ENCODE measurements at places on chromosomes 12 and 14.
A peak's percentile ranks its signal among the peaks of the same experiment; 100 is the strongest.

DNA sequence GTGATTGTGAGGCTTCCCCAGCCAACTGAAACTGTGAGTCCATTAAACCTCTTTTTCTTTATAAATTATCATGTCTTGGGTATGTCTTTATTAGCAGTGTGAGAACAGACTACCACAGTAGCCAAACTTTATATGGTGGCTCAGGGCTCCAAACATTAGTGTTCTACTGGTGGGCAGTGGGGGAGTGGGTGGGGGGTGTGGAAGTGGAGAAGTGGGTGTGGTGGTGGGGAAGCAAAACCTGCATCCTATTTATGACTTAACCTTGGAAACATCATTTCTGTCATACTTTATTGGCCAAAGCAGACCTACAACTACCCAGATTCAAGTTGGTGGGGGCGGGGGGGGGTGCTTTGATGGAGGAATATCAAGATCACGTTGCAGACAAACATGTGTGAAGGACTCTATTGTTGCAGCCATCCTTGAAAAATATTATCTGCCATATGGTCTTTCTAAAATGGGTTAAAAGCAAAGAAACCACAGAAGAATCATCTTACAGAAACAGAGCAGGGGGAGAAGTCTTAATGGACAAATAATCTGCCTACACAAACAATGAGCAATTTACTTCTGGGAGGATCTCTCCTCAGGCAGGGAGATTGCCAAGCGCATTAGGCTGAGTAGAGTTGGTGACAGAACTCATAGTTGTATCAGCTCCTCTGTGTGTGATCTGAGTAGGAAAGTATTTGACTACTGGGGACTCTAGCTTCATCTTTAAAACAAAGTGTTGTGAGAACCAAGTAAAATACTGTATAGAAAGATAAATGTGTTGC, 1.4 kb upstream of the PWP1 start:
- no peak for DNase-seq

DNA sequence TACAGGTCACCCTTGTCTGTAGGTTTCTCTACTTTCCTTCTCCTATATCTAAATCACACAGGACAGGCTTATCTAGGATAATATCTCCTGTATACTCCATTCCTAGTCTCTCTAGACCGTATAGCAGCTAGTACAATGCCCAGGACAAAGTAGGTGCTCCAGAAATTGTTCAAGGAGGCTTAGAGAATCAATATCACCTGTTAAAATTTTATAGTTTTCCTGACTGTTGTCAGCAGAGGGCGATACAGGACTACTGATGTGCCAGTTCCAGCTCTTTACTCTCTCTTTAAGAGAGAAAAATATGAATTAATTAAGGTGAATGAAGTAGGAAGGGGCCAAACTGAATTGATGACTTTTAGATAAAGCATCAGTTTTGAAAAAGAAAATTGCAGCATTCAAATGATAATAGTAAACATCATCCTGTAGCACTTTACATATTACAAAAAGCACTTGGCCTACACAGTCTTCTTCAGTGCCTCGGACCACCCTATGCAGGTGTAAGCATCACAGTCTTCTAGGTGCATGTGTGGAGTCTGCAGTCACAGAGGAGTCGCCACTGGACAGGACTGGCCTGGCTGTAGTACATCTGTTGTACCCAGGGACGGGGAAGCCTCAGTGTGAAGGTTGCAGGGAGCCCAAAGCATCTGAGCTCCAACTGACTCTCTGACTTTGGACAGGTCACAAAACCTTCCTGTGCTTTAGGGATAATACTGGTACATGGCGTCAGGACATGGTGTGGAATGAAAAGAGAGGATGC, 61.9 kb upstream of the MAX start:
- DNase-seq = peak; percentile 60

GRCh38 chr14:50961605-50962221, 17.4 kb upstream of the PYGL start:
- no peak for DNase-seq

DNA sequence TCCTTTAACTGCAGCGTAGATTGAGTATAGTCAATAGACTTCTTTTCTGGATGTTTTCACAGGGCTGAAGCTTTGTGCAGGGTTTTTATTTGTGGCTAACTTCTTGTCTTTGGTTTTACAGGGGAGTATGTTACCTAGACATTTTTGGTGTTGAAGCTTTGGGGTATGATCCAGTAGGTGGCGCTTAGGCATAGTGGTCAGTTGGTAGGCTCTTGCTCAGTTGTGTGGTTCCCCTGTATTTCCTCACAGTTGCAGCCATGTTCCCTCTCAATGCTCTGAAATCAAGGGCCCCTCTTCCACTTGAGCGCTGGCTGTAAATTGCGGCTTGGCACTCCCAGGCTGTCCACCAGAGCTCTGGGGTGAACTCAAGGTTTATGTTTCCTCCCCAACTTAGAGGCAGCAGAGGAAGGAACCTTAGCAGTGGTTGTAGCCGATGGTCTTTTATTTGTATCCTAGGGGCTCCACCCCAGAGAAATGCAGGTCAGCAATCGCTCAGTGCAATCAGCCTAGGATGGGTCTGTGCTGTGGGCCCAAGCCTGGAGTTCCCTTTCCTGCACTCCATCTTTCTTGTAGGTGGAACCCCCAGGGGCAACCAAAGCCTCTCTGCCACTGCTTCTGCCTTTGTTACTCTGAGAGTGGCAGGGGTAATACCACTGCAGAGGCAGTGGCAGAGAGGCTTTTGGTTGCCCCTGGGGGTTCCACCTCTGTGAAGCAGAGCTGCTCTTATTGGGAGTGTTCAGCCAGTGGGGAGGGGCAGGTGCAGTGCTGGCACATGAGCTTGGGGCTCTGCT, 55.1 kb downstream of the CMAS start:
- peak; percentile 62 for DNase-seq

DNA sequence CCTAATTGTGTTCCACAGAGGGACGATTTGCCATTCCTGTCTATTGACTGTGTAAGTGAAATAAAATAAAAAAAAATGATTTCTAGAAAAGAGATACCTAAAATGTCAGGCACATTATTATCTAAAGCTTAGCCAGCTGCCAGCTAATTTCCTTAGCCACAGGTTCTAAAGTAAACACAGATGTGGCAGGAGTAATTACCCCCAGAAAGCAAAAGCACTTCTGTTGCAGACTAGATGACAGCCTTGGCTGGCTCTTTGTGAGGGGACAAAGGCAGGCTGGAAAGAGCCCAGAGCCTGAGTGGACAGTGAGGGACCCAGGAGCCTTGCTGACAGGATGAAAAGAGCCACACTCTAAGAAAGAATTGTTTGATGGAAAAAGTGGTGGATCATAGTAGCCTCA, 418.1 kb downstream of the LRIG3 start:
- DNase-seq = no peak

DNA sequence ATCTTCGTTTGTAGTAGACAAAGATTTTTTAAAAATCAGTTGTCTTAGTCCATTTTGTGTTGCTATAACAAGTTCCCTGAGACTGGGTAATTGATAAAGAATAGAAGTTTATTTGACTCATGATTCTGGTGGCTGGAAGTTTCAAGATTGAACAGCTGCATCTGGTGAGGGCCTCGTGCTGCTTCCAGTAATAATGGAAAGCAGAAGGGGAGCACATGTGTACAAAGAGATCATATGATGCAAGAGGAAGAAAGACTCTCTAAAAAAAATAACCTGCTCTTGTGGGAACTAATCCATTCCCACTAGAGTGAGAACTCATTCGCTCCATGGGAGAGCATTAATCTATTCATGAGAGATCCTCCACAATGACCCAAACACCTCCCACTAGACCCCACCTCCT, 24.8 kb downstream of the MUCL1 start:
- peak; percentile 66 for DNase-seq

GRCh38 chr14:92951912-92952471, 29.0 kb downstream of the CHGA start:
- peak; percentile 57 for DNase-seq

- DNase-seq = no peak
Observed at GRCh38 chr12:28014196-28014595, 41.7 kb upstream of the PTHLH start.

- DNase-seq = peak; percentile 77
Observed at GRCh38 chr14:37172024-37172869, at the start of gene SLC25A21. SLC25A21 (minus strand) TSS chr14:37172606.

DNA sequence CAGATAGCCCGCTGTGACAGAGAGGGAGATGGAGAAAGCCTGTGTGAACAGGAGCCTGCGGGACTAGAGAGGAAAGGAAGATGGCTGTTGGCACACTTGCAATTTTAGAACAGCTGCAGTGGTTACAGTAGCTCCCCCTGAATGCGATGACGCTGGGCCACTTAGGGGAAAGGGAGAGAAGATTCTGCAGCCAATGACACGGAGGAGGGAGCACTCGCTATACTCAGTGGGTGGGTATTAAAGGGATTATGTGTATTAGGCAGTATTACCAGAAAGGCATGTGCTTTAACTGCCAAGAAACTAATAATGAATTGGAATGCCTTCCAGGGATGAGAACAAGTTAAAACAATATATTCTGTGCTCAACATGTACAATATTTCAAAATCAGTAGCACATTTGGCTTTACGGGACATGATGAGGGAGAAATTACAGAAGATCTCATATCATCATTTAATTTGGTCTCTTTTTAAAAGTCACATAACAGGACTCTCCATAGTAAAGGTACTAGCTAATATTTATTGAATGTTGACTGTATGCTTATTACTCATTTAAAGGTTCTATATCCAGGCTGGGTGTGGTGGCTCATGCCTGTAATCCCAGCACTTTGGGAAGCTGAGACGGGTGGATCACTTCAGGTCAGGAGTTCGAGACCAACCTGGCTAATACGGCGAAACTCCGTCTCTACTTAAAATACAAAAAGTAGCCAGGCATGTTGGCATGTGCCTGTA, 35.9 kb upstream of the FOS start:
- no peak for DNase-seq

DNA sequence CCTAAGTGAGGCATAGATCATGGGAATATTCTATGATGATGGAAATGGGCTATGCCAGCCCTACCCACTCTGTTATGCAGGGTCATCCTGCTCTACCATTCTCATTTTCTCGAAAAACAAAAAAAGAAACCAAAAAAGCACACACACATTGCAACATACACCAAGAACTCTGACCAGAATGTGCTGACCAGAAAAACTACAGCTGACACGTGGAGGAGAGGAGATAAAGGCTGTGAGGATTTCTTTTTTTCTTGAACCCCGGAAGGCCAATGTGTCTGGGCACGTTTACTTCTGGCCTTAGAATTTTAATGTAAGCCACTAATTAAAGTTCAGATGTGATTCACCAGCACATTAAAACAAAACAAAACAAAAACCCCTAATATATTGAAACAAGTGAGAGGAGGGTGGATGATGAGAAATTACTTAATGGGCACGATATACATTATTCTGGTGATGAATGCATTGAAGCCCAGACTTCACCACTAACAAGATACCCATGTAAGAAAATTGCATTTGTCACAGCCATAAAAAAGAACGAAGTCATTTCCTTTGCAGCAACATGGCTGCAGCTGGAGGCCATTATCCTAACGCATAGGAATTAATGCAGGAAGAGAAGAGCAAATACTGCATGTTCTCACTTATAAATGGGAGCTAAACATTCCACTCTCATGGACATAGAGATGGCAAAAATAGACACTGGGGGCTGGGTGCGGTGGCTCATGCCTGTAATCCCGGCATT, 66.3 kb upstream of the PLEKHG3 start:
- DNase-seq = no peak

DNA sequence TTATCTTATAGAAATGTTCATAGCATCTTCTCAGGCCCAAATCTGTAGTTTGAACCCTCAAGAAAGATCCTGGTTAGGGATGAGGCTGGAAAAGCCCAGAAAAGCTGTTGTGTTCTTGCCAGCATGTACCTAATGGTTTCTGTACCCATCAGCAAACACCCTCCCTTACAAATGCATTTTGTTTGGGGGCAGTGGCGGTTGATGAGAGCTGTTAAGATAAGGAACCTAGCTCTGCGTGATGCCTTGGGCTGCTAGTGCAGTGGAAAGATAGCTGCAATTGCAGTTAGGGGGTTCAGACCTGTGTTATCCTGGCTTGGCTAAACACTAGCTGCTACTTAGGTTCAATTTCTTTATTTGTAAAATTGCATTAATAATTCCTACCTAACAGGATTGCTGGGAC, 3.6 kb downstream of the TPH2 start:
- no peak for DNase-seq

DNA sequence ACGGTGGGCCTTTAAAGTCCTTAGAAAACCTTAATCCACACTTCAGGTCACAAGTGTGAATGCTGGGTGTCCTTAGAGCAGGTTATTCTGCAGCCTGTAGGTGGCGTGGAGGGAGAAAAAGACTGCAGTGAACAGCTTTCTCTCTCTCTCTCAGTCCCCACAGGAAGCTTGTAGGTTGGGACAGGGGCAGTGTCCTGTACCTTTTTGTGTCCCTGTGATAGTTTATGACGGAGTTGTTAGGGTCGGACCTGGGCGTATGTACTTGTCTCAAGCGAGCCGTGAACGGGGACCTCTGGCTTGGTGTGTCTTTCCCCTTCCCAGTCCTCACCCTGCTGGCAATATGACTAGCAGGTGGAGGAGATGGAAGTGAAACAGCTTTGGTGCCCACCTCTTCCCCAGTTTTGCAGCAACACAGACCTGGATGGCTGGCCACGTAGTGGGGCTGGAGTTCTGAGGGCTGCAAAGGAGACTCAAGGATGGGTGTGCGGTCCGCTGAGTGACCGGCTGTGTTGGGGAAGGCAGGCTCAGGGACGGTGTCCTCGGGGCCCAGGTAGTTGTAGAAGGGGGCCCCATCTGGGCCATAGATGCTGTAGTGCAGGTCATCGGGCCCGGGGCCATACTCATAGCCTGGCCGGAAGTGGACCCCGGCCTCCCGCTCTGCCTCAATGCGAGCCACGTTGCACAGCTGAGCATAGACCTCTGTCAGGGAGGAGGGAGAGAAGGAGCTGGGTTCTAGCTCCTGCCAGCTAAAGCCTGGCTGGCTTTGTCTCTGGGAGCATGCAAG, 8.9 kb downstream of the ISCA2 start:
- DNase-seq = peak; percentile 65

GRCh38 chr12:48736456-48736855, 19.9 kb upstream of the CCNT1 start:
- DNase-seq = no peak

DNA sequence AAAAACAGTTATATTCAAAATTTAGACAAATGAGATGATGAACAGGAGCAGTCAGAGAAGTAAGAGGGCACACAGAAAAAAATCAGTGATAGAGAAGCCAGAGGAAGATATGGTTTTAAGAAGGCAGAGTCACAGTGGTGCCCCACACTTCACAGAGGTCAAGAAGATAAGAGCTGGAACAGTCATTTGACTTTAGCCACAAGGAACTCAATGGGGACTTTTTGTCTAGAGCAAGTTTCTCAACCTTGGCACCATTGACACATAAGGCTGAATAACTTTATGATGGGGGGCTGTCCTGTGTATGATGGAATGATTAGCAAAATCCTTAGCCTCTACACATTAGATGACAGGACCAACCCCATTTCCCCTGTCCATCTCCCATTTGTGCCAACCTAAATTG, 172.8 kb upstream of the PLEKHG7 start:
- DNase-seq = no peak
